ENCODE measurements at places on chromosomes 11 and 22. TPM values are rescaled to one million over a fixed set of nuclear protein-coding genes. Genes with fewer than 3 reads are reported as not detected.

MRGPRX4 gene
- not detected for total RNA-seq

MS4A12 gene
- total RNA-seq: not detected

BIK gene
- 2.6 TPM for total RNA-seq

KCNA4 gene
- total RNA-seq: not detected

ELFN2 gene
- total RNA-seq: 0.88 TPM

CRYBA4 gene
- not detected for total RNA-seq

DNA sequence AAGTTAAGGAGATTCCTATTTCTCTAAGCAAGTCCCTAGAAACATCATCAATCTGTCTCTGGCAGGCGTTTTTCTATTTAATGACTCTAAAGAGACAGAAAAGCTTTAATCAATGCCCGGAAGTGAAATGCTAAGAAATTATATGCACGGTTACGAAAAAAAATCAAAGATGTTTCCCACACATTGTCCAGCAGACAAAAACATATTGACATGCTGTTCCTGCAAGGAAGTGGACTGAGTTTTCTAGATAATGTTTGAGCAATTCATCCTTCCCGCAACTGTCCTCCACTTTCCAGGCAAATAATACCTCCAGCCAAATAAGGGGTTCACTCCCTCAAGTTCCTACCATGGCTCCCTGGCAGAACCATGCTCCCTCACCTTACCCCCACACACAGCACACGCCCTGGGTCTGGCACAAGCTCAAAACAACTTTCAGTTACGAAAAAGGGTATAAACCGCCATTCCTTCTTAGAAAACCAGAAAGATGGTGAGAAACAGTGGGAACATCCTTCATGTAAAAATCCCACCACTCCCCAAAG lies 29.6 kb downstream of the GALNT18 start:
- no peak for DNase-seq
- no peaks in the 10 kb centered on the region for H3K4me1 ChIP-seq
- H3K27me3 ChIP-seq: no peaks in the 10 kb centered on the region
- no peaks in the 10 kb centered on the region for H3K36me3 ChIP-seq

DNA sequence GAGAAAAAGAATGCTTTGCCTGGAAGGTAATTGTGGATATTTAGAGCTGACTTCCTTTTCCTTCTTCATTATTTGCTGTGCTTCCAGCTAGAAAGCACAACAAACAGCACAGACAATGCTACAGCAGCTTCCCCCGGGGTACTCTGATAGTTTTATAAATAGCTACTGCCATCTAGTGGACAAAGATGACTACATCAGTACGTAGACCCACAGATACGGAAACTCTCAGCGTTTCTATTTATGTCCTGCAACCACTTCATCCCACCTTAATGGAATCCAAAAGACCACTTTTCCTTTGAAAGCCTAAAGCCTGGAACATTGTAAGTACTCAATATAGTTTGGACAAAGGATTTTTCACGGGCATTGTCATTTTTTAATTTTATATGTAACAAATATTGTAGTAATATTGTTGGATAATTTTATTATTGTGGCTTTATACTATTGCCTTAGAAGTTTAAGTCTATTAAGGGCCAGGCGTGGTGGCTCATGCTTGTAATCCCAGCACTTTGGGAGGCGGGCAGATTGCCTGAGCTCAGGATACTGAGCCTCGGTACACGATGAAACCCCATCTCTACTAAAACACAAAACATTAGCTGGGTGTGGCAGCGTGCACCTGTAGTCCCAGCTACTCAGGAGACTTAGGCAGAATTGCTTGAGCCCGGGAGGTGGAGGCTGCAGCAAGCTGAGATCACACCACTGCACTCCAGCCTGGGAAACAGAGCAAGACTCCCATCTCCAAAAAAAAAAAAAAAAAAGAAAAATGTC lies 7.5 kb downstream of the HSPA8 start:
- H3K4me3 ChIP-seq: peak overlapping the region; percentile 39
- peaks cover 74% of the 10 kb centered on the region for H3K36me3 ChIP-seq
- H3K27ac ChIP-seq: peak overlapping the region; percentile 90
- H3K4me1 ChIP-seq: peaks cover 31% of the 10 kb centered on the region
- DNase-seq: no peak

- no peak for DNase-seq
- no peaks in the 10 kb centered on the region for H3K27me3 ChIP-seq
- peaks cover 3% of the 10 kb centered on the region for H3K36me3 ChIP-seq
Observed at GRCh38 chr11:60912851-60913528, 968 bp upstream of the TMEM109 start.

DNA sequence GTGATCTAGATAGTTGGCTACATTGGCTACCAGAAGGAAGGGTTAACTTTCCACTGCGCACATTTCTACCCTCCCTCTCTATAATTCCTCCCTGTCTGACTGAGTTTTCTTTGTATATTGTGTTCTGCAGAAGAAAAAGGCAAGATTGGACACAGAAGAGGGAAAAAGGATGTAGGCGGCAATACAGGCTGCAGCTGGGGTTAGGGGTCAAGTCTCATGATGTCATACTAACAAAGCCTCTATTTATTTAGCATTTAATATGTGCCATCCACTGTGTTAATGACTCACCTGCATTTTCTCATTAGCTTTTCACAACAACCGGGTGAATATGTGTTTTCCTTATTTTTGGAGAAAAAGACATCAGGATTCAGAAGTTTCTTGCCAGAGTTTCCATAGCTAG lies 2.0 kb downstream of the FAM83F start:
- H3K27me3 ChIP-seq: peaks cover 25% of the 10 kb centered on the region
- H3K4me1 ChIP-seq: peaks cover 3% of the 10 kb centered on the region
- DNase-seq: no peak
- peak overlapping the region; percentile 71 for H3K27ac ChIP-seq
- peak overlapping the region; percentile 17 for H3K4me3 ChIP-seq
- no peaks in the 10 kb centered on the region for H3K36me3 ChIP-seq

DNA sequence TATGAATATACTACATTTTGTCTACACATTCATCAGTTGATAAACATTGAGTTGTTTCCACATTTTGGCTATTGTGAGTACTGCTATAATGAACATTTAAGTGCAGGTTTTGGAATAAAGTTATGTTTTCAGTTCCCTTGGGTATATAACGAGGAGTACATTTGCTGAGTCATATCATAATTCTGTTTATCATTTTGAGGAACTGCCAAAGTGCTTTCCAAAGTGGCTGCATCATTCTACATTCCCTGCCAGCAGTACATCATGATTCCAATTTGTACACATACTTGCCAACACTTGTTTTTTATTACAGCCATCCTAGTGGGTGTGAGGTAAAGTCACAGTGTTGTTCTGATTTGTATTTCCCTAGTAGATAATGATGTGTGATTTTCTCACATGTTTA lies 1458.6 kb upstream of the TENM4 start:
- H3K27ac ChIP-seq: no peak overlapping the region
- no peaks in the 10 kb centered on the region for H3K36me3 ChIP-seq
- H3K27me3 ChIP-seq: no peaks in the 10 kb centered on the region
- DNase-seq: no peak
- H3K4me3 ChIP-seq: no peak overlapping the region

GRCh38 chr22:28907311-28908008 lies 24.1 kb downstream of the ZNRF3 start:
- H3K4me3 ChIP-seq: no peak overlapping the region
- no peaks in the 10 kb centered on the region for H3K36me3 ChIP-seq
- no peak for DNase-seq
- no peak overlapping the region for H3K27ac ChIP-seq

DNA sequence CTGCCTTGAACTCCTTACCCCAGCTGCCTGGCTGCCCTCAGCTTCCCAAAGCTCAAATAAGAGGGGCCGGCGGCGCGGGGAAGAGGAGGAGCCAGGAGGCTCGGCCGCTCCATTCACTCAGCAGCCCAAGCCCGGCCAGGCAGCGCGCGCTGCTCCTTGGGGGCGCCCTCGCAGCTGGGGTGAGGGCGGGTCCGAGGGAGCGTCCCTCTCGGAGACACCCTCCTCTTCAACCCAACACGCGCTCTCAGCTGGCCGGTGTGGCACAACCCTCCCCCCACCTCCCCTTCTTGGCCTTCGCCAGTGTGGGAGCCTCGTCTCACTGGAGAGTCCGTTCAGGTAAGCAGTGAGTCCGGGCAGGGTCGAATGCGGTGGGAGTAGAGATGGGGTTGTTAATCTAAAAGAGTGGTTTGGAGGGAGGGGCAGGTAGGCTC lies at the start of gene WT1:
Gene WT1 (minus strand): TSS at position 29 of the 431 bp plus-strand sequence.
- no peak within 1 kb of the TSS for H3K27ac ChIP-seq
- peaks cover 4% of the 10 kb centered on the region for H3K36me3 ChIP-seq
- peaks cover 71% of the 10 kb centered on the region for H3K27me3 ChIP-seq
- peaks cover 12% of the 10 kb centered on the region for H3K4me1 ChIP-seq

DNA sequence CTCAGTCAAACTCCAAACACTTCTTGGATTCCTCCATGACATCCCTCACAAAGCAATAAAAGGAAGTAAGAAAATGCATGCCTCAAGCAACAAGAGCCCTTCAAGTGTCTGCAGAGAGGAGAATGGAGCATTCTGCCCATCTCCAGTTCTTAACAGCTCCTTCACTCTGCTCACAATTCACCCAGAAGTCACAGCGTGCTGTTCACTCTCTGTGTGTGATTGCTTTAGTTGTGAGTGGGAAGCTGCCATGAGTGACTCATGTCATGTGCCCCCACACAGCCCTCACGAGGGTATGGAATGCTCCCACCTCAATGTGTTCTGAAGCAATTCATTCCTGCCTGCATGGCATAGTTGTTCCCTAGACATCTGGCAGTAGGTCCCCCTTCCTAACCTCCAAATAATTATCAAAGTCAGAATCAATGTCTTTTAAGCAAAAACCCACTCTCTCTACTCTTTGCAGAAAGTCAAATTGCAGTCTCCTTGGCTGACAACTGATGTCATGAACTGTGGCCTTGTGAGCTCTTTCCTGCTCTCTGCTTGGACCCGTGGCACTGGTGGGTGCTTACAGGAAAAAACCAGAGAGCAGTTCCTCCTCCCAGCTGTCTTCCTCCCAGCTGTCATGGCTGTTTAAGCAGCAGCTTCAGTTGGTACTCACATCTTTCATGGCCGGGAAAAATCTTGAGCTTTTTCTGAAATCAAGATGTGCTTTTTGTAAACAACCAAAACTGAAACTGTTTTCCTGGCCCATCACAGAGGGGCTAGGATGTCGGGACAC lies 112.1 kb upstream of the SPON1 start:
- H3K4me1 ChIP-seq: peaks cover 2% of the 10 kb centered on the region
- H3K4me3 ChIP-seq: no peak overlapping the region
- DNase-seq: no peak
- peaks cover 15% of the 10 kb centered on the region for H3K27me3 ChIP-seq
- H3K36me3 ChIP-seq: no peaks in the 10 kb centered on the region
- no peak overlapping the region for H3K27ac ChIP-seq

DNA sequence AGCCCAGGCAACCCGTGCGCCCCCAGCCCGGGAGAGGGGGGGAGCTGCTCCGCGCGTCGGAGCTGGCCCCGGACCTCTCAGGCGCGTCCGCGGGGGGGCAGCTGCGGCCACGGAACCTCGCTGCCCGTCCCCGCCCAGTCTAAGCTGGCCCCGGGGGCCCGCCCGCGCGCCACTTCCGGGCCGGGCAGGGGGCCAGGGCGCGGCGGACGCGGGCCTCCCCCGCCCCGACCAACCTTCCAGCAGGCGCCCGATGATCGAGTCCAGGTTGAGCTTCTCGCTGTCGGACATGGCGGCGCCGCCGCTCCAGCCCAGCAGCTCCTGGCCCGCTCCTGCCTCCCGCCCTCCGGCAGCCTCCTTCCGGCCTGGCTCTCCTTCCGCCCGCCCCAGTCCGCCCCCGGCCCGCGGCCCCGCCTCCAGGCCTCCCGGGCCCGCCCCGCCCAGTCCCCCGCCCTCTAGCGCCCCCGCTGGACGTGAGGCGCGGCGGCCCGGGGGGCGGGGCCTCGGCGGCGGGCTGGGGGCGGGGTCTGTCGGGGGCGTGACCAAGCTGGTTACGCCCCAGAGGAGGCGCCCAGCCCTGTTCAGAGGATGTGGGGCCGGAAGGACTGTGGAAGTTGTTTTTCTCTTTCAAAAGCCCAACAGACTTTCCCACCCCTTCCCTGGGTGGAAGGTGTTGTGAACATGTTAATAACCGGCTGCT lies at the start of gene PPP1CA:
Gene PPP1CA (minus strand): TSS at position 364 of the 697 bp plus-strand sequence. CDS start 76 bp downstream, at position 288.
- H3K4me3 ChIP-seq: peak within 1 kb of the TSS; percentile 98
- no peaks in the 10 kb centered on the region for H3K36me3 ChIP-seq
- peaks cover 63% of the 10 kb centered on the region for H3K4me1 ChIP-seq
- H3K27ac ChIP-seq: peak within 1 kb of the TSS; percentile 90

DNA sequence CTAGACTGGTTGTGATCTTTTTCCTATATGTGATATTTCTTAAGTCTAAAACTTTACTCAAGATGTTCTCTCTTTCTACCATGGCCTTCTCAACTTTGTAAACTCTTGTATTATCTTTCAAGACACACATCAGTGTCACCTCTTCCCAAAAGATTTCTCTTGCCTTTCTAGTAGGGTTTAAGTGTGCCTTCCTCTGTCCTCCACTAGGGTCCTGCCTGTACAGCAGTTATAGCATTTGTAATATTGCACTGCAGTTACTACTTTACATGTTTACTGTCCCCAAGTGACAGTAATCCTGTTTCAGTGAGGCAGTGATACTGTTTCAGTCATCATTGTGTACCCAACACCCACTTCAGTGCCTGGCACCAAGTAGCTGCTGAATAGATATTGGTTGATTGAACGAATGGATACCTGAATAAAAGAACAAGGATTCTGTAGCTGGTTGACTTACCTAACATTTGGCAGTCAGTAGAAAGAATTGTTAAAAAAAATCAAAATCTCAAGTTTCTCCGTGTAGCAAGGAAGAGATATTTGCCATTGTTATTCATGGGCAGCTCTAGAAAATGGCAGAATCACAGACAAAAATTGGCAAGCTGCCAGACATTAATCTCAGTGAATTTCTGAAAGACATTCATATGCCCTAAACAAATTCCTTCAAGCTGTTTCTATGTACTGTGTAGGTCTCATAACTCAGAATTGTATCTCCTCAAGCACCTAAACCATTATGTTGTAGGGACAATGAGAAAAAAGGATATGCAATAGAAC lies 79.4 kb downstream of the RBMXL2 start:
- no peak for DNase-seq
- no peak overlapping the region for H3K4me3 ChIP-seq
- no peaks in the 10 kb centered on the region for H3K36me3 ChIP-seq
- H3K27ac ChIP-seq: no peak overlapping the region
- no peaks in the 10 kb centered on the region for H3K4me1 ChIP-seq

DNA sequence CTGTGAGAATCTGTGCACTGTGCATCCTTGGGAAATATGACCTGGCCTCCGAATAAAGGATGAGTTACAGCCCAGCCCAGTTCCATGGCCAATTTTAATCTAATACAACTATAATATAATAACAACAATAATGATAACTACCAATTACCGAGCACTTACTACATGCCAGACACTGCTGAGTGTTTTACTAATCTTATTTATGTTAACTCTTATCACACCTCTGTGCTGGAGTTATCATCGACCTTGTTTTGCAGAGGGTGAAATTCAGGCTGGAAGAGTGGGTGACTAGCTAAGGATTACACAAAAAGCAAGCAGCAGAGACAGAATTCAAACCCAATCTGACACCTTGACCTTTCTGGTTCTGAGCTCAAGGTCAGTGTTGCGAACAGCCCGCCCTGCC lies 83.9 kb downstream of the GALNT18 start:
- H3K4me1 ChIP-seq: no peaks in the 10 kb centered on the region
- H3K27ac ChIP-seq: no peak overlapping the region
- H3K36me3 ChIP-seq: no peaks in the 10 kb centered on the region
- DNase-seq: no peak
- no peak overlapping the region for H3K4me3 ChIP-seq
- H3K27me3 ChIP-seq: no peaks in the 10 kb centered on the region

All from naive thymus-derived CD8-positive, alpha-beta T cell (primary cell).